ENCODE measurements at places on chromosomes 2 and 18. TPM values are rescaled to one million over a fixed set of nuclear protein-coding genes. Genes with fewer than 3 reads are reported as not detected.
A peak's percentile ranks its signal among the peaks of the same experiment; 100 is the strongest.

DNA sequence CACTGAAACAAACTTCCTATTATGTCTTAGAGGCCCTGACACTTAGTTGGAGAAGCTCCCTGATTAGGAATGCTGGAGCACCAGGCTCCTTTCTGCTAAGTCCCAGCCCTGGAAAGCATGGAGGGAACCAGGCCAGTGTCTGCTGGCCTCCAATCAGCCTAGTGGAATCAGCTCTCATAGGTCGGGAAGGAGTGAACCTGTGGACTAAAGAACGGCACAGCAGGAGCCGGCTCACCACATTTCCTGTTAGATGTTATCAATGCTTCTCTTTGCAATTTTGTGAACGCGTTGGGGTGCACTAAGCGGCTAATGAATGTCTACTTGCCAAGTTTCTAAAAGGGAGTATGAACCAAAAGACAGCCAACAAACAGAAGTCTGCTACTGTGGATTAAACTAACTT, 296.6 kb downstream of the NAPG start:
- no peak for ATAC-seq

The CD207 gene
- not detected for total RNA-seq

DNA sequence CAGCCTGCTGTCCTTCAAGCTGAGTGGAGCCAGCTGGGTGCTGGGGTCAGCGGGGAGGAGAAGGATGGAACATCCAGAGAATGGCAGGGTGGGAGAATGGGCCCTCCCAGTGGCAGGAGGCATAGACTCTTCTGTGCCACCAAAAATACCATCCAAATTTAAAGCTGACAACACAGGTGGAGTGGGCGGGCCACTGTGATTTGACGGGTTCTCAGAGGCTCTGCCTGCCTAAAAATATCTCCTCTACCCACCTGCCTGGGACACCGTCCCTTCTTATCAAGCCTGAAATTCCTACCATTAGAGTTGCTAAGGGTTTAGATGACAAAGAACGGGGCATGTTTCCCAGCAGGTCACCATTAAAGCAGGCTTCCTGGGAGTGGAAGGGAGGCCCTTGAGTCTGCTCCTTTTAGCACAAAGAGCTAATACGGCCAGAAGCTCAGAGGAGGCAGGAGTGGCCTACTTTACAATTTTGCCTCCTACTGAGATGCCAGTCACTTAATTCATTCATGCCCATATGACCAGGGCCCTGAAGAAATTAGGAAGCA, 19.8 kb upstream of the MARCHF4 start:
- ATAC-seq: no peak

The ALPG gene
- total RNA-seq: not detected

- no peak for ATAC-seq
Measured at GRCh38 chr2:191246820-191247380, 1.7 kb downstream of the MYO1B start.

DNA sequence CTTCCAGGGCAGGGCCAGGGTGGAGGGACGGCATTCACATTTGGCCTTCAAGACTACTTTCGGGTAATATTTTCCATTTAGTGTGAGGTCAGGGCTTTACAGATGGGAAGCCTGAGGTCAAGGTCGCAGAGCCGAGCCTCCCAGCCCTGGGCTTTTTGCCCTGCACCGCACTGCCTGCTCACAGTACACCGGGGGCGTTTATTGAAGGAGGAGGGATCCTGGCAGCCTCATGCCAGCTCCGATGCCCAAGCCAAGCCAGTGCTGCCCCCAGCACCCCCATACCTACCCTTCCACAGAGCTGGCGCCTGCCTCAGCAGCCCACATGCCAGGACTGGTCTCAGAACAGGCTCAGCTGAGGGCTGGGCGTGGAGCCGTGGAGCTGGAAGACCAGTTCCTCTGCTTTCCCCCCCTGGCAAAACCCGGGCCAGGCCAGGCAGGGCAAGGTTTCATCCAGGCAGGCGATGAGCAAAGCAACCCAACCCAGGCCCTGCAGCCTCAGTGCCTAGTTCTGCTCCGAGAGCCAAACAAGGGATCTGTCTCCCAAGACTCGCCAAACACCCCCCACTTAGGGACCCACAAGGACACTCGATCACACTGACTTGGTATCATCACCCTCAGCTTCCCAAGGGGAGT, 11.9 kb downstream of the SDC1 start:
- no peak for ATAC-seq

The CACNB4 gene
- total RNA-seq: 0.32 TPM

- peak; percentile 97 for ATAC-seq
Measured at GRCh38 chr2:95121407-95122196, at the start of gene MRPS5. Gene MRPS5 (minus strand): TSS chr2:95121808. CDS start chr2:95121791, 17 bp downstream.

The LIPG gene
- not detected for total RNA-seq

GRCh38 chr2:66874411-66874810, 439.5 kb downstream of the MEIS1 start:
- ATAC-seq: no peak

The CPLX4 gene
- not detected for total RNA-seq

DNA sequence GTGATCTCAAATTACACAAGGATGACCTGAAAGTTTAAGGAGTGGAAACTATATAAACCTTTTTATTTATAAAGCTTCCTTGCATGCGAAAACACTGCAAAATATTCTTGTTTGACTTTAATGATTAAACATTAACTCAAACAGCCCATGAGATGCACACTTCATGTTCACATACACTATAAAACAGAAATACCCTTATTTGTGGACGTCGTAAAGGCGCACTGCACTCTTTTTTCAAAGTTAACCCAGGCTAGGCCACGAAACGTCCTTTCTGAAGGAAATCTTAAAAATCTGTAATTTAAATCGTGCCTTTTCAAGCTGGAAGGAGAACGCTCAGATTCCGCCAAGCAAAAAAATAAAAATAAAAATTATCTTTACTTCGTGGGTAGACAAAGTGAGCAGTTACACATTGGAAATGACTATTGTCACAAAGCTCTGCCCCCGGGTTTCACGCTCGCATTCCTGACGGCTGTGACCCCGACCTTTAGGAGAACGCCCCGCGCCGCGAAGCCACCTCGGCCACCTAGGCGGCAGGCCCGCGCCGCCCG, 728 bp downstream of the FAM168B start:
- no peak for ATAC-seq

The SCN9A gene
- total RNA-seq: not detected

The DCTN1 gene
- 84.0 TPM for total RNA-seq

GRCh38 chr2:10914272-10914693, 2.5 kb downstream of the KCNF1 start:
- ATAC-seq: no peak

GRCh38 chr2:26644188-26644835, 3.1 kb upstream of the CIB4 start:
- no peak for ATAC-seq

The OTX1 gene
- total RNA-seq: not detected

The PJVK gene
- total RNA-seq: 2.4 TPM

- ATAC-seq: no peak
Measured at GRCh38 chr2:168278424-168278888, 31.1 kb upstream of the STK39 start.

DNA sequence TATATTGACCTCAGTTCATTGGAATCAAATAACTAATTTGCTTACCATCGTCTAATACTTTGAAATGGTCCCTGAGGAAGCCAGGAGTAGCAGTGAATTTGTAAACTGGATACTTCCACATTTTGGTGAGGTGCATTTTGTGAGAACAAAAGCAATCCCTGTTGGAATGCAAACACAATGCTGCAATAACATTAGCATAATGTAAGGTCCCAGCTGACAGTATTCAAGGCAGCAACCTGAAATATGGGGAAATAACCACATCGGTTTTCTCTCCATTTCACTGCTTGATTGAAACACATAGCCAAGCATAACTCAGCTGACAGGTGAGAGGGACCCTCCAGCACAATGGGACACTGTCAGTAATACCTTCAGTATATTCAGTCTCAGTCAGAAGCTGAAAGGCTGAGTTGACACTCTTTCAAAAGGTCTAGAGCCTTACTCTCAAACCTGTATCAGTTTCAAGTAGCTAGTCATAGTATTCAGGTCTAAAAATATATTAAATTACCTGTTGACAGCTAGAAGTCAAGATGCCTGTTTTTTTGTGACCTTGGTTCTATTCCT, 1311.9 kb upstream of the NRXN1 start:
- no peak for ATAC-seq

The RTN4 gene
- 131 TPM for total RNA-seq

The HNMT gene
- not detected for total RNA-seq

The ITPRIPL1 gene
- total RNA-seq: 26.1 TPM

DNA sequence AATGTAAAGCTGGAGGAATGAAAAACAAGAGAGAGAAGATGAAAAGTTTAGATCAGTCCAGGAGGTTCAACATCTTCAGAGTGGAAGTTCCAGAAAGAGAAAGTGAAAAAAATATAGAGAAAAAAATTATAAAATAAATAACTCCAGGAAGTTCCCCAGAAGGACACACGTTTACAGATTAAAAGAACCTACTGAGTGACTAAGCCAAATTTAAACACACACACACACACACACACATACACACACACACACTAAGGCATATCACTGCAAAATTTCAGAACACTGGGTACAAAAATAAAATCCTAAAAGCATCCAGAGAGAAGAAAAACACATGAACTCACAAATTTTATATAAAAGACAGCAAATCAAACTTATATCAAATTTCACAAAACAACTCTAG, 85.9 kb upstream of the PMAIP1 start:
- ATAC-seq: no peak

GRCh38 chr2:25590921-25591505, 82.4 kb downstream of the DTNB start:
- ATAC-seq: no peak

DNA sequence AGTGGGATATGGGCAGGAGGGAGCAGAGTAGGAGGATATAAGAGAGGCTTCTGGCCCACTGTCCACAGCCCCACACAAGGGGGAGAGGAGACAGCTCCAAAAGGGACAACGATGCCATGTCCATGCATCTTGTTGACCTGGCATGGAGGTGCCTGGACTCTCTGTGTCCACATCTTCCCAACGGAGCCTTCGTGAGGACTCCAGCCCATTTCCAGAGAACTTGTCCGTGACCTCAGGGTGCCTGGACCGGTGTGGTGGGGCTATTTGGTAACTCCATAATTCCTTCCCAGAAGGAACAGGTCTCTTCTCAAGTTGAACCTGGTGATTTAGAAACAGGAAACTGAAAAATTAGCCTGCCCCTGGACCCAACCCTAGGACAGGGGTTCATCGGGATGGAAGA, 133.9 kb downstream of the CYP26B1 start:
- ATAC-seq: no peak

GRCh38 chr18:55878224-55878623, 290.2 kb upstream of the TCF4 start:
- no peak for ATAC-seq

The NGEF gene
- not detected for total RNA-seq

DNA sequence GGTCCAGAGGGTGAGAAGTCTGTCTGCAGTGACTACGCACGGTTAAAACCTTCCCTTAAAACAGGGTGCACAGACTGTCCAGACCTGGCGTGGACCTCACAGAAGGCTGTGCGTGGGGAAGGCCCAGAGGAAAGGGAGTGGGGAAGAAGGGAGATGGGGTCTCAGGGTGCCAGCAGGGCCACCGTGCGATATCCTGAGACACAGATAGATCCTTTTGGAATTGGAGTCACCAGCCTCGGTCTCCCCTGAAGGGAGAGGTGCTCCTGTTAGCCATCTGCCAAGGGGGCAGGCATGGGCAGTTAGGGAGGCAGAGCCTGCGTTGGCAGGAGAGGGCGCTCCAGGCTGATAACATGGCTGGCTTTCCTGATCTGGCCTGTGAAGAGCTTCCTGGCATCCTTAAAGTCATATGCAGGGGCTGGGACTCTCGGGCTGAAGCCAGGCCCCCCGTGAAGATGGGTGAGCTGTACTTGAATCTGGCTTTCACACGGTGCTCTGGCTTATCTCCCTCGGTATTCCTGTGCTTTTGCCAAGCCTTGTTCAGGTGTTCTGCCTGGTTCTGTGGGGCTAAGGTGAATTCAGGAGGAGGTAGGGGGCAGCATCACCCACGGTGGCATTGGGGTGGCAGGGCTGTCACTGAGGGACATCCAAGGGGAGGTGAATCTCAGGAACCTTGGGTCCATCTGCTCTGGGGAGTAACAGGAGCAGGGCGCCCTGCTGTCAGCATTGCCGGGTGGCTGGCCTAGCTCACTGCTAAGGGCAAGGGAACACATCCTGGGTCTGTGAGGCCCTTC, 107.2 kb upstream of the SMAD2 start:
- no peak for ATAC-seq

- ATAC-seq: peak; percentile 45
Measured at GRCh38 chr2:134460583-134460998, 206.7 kb downstream of the MGAT5 start.

The CABYR gene
- total RNA-seq: 5.2 TPM

- peak; percentile 60 for ATAC-seq
Measured at GRCh38 chr18:51541230-51541629, 343.7 kb upstream of the MEX3C start.

The VWA3B gene
- total RNA-seq: not detected

The SMYD1 gene
- total RNA-seq: not detected

DNA sequence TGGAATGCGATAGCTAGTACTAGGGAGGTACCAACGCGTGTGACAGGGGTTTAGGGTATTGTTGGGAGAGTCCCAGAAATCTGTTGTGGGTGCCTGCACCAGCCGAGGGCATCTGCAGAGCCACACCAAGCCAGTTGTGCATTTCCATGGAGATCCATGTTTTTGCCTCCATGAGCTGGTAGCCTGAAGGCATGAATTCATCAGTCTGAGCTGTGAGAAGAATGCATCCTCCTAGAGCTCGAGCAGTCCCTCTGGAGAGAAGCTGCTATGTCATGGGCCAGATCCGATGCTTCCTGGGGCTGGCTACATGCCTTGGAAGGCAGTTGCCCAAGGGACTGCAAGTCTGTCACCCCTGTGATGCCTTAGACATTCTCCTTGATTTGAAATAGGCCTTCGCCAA, 57.9 kb downstream of the LIPG start:
- no peak for ATAC-seq

The MAP3K19 gene
- 0.13 TPM for total RNA-seq

DNA sequence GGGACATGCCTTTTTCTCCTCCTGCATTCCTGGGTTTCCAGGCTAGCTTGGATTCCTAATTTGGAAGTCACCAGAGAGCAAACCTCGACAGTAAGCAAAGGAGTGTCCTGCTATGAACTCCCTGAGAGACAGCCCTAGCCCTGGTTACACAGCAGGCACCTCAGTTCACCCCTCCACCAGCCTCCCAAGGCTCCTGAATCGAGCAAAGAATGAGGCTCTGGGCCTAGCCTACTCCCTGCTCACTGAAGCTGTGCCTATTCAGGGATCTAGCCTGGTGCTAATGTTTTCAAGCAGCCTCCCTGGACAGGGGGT, 66.7 kb upstream of the RMDN2 start:
- no peak for ATAC-seq

The CREG2 gene
- total RNA-seq: not detected

DNA sequence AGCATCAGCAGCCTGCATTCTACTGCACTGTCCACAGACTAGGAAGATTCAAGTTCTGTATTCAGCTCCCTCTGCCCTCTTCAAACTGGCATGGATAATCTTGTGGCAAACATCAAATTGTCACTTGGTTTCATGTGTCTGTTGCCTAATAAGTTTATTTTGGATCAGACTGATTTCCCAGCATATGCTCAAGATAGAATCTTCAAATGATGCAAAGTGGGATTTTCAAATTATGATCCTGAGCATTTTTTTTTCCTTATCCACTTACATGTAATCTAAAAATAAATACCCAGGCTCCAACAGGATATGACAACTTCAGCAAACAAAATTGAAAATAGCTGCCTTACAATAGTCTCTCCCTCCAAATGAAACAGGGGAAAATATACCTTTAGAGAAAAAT, 160.9 kb upstream of the VRK2 start:
- no peak for ATAC-seq
